Colonic mucosa (tissue), 4 donors: ENCODE measurements at places on chromosomes 4 and X.

DNA sequence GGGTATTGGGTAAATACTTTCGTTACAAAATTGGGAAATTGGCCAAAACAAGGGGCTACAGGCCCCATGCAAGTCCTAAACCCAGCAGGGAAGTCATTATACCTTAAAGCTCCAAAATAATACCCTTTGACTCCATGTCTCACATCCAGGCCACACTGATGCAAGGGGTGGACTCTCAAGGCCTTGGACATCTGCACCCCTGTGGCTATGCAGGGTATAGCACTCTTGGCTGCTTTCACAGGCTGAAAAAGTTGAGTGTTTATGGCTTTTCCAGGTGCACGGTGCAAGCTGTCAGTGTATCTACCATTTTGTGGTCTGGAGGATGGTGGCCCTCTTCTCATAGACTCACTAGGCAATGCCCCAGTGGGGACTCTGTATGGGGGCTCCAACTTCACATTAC, 326.5 kb downstream of the TEX13C start:
- DNase-seq = no peak

DNA sequence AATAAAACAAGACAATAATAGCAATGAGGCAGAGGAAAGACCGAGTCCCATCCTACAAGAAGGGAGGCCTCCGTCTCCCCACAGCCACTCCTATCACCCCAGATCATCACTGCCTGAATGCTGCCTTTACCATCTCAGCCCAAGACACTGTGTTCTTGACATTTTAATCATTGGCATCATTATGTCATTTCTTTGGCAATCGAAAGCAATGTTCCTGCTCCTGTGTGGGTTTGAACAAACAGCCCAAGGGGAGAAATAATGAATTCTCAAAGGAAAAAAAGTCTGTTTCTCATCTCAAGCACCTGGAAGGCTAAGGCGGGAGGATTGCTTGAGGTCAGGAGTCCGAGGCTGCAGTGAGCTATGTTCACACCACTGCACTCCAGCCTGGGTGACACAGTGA, 73.0 kb upstream of the ACSL1 start:
- DNase-seq = no peak

- no peak for DNase-seq
These were observed 235.6 kb downstream of the TRIML1 start for GRCh38 chr4:188374871-188375270.

DNA sequence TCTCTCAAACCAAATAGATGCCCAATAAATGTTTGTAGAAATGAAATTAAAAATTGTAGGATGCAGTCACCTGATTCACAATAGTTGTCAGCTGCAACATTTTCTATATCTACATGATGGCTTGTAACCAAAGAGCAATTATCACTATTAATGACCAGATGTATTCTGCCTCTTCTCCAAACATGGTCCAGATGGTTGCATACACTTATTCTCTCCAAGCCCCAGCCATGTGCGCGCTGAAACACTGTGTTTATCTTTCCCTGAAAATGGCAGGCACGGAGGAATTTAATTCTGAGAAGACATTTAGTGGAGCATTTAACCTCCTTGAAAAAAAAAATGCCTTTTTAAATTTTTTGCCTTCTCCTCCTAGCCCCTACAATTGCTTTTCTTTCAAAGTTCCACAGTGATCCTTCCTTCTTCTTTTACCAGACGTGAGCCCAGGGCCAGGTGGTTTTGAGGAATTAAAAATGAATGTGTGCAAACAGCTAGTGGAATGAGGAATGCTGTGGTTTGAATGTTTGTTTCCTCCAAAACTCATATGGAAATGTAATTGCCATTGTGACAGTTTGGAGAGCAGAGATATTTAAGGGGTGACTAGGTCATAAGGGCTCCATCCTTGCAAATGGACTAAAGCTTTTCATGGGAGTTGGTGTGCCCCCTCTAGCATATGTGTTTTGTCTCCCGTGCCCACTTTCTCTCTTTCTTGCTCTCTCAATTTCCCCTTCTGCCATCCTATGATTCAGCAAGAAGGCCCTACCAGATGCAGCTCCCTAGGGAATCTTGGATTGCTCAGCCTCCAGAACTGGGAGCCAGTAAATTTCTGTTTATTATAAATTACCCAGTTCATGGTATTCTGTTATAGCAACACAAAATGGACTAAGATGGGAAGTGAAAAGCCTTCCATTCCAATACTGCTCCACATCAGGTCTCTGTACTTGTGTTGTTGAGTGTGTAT, 136.0 kb downstream of the GABRB1 start:
- DNase-seq = no peak

GRCh38 chr4:41598580-41598979, 60.6 kb downstream of the LIMCH1 start:
- DNase-seq = no peak

- DNase-seq = peak; percentile 57
These were observed 344.9 kb downstream of the BCOR start for GRCh38 chrX:39752815-39753214.

DNA sequence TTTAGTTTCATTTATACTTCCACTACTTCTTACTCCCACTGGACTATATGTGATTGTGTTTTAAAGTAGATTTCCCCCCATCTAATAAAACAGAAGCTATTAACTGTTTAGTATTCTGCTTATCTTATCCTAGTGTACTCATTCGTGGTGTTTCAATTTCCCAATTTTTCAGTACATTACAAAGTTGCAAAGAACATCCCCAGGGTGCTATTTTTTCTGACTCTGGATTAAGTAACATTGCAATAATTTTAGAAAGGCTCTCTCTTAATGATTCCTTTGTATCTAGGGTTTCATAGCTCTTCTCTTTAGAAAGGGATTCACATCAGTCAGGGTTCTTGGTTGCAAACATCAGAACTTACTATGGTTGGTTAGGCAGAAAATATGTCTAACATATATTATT, 317.9 kb upstream of the DIPK2B start:
- DNase-seq = no peak

DNA sequence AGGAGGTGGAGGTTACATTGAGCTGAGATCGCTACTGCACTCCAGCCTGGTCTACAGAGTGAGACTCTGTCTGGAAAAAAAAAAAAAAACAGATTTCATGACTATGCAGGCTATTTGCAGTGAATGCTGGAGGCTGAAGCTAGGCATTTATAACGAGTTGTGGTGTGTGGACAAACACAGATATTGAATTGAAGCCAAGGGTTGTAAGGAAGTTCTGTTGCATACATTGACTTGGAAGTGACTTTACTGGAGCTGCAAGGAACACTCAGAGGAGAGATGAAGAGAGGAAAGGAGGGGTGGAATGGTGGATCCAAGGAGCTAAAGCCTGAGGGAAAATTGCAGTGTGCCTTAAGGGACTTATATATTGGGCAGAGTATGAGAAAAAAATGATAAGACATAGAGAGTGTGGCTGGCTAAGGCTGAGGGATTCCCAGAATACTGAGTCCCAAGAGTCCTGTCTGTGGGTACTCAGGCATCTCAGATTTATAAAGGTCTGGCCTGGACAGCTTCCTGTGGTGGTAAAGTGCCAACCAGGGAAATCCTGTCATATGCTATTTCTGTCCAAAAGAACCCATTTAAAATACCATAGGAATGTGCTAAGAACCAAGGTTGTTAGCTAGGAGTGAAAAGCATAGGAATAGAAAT, 87.8 kb upstream of the GUCY1A1 start:
- no peak for DNase-seq

DNA sequence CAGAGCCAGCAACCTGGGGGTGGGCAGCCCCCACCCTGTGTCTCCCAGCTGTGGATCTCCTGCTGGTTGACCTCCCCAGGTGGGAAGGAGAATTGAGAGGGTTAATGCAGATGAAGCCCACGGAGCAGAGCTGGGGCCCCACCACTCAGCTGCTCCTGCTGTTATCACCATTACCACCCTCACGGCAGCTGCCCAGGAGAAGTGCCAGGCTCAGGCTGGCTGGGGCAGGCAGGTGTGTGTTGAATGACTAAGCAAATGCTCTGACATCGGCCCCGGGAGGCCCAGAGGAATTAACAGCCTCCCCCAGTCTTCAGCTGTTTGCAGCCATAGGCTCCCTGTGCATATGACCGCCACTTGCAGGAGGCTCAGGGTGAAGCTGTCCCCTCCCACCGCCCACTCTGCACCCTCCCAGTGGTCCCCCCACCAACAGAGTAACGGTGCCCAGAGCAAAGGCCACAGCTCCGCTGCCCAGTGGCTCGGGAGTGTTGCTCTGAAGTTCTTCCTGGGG, 133.8 kb downstream of the CPZ start:
- no peak for DNase-seq

DNA sequence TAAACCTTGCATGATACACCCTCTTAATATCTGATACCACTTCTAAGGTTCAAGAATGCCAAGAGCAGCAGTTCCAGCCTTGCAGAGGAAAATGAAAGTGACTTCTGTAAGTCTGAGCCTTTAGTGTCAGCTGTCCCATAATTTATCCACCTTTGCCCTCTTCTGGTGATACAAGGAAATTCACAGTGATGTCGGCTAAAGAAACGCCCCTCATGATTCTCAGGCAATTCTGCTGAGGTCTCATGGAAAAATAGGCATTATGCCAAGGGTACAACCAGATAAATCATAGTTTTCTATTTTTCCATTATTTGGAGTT, 172.2 kb upstream of the CXCL13 start:
- peak; percentile 22 for DNase-seq

DNA sequence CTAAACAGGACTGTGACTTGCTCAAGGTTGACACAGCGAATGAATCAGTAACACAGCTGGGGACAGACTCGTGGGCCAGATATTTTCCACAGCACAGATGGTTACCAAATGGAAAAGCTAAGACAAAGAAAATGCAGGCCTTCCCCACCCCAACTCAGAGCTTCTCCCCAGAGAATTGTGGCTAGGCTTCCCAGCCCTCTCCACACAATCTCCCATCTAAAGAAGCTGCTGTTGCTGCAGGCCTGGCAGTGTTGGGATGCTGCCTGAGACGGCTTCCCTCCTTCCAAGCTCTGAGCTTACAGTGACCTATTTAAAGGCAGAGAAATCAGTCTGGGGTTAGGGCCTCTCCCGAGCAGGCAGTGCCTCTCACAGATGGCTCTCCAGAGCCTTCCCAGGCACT, 46.5 kb upstream of the PGRMC1 start:
- no peak for DNase-seq

- DNase-seq = no peak
These were observed 265.8 kb downstream of the PCDH18 start for GRCh38 chr4:137266511-137266910.

GRCh38 chr4:82201805-82202641, 171.8 kb downstream of the HNRNPD start:
- DNase-seq = peak; percentile 42

DNA sequence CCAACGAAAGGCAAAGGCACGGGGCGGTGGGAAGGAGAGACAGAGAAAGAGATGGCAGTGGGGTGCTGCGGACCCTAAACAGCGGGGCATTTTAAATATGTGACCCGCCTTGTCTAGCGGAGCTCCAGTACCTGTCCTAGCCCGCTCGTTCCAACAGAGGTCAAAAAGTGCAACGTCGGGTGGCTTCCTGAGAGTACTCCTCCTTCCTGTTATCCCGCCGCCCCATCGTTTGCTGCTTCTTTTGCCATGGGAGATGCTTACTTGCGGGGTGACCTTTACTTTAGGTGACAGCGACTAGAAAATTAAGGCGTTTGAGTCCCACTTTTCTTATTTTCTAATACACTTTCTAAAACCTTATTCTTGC, 735 bp downstream of the NRK start:
- no peak for DNase-seq

GRCh38 chr4:183370786-183371185, 48.6 kb upstream of the CLDN24 start:
- DNase-seq = no peak
